ENCODE measurements at places on chromosomes 16 and 17.

GRCh38 chr16:49622084-49622390 is 233.9 kb downstream of the ZNF423 start:
- no peak for DNase-seq

DNA sequence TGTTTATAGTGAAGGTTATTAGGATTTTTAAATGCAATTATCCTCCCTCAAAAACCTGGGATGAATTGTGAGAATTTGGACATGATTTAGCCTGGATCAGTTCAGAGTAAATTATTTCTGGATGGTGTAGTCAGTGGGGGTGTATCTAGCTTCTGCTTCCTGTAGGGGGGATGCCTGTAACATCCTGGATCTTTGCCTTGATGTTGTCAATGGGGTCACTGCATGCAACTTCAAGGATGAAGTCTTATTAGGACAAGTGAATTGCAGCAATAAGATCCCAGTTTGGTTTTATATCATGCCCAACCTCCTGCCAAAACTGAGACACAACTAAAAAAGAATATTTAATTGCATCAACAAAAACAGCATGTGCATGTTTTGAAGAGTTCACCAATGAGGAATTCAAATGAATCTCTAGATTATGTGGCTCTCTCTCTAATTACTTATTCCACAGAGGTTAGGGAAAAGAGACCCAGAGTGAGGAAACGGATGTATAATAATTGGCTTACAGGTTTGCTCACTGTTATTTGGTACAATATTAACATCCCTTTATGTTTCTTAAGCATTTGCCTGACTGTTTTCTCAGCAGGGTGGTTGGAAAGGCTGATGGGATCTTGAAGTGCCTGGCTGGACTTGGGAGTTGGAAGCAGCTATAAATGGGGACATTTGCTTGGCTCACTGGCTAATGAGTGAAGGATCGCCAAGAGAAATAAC is 159.8 kb downstream of the HS3ST3B1 start:
- no peak for DNase-seq

DNA sequence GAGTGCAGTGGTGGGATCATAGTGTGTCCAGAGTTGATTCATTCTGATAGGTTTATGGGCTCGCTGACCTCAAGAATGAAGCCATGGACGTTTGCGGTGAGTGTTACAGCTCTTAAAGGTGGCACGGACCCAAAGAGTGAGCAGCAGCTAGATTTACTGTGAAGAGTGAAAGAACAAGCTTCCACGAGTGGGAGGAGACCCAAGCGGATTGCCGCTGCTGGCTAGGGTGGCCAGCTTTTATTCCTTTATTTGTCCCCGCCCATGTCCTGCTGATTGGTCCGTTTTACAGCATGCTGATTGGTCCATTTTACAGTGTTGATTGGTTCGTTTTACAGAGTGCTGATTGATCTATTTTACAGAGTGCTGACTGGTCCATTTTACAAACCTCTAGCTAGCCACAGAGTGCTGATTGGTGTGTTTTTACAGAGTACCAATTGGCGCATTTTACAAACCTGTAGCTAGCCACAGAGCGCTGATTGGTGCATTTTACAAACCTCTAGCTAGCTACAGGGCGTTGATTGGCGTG is 17.5 kb downstream of the CACNG4 start:
- no peak for DNase-seq

DNA sequence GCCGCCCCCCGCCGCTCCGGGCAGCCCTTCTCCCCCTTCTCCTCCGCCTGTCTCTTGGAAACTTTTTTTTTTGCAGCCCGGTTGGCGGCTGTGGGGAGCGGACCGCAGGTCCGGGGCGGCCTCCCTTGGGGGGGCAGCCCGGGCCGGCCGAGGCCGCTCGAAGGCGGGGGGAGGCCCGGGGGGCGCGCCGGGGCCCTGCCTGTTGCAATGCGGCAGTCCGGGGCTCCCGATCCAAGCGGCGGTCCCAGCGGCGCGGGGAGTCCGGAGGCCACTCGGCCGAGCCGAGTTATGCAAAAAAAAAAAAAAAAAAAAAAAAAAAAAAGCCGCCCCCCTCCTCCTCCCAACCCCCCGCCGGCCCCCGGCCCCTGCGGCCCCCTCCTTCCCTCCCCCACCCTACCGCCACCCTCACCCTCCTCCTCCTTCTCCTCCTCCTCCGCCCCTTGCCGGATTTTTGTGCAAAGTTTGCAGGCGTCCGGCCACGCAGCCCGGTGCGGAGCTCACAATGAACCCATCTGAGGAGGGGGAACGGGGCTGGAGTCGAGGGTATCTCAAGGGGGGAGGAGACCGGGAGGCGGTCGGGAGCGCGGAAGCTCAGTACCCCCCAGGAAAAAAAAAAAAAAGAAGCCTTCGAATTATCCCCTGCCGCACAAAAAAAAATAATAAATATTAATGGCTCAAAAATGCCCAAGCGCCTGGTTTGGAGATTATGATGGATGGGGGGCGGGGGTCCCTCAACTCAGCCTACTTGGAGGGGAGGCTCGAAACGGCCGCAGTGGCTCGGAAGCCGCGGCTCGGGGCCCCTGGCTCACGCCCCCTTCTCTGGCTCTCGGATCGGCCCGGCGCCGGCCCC is at the start of gene ZNF423:
Gene ZNF423 (minus strand): TSS at position 291 of the 850 bp plus-strand sequence. CDS start 338 bp downstream, outside the sequence.
- DNase-seq, result no peak

GRCh38 chr16:51919736-51920135 is 627.2 kb downstream of the TOX3 start:
- no peak for DNase-seq

- no peak for DNase-seq
These were observed 772 bp upstream of the SAMD14 start for GRCh38 chr17:50130559-50131305.

DNA sequence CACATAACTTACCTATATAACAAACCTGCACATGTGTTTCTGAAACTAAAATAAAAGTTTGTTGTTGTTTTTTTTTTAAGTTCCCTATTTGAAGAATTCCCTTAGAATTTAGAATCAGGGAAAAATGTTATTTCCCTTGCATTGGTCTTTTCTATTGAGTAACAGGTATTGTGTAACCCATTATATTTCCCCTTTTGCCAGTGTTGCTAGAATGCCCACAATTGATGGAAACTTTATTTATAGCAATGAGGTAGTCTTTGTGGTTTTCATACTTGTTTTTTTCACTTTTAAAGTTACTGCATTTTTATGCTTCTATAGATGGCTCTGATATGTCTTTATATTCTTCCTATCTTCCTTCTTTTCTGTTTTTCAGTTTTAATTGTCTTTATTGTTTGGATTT is 3.9 kb downstream of the NLRP1 start:
- no peak for DNase-seq
